ENCODE measurements at places on chromosomes 1 and 21.

GRCh38 chr21:38955495-38955894 lies 149.8 kb downstream of the ETS2 start:
- DNase-seq = no peak

DNA sequence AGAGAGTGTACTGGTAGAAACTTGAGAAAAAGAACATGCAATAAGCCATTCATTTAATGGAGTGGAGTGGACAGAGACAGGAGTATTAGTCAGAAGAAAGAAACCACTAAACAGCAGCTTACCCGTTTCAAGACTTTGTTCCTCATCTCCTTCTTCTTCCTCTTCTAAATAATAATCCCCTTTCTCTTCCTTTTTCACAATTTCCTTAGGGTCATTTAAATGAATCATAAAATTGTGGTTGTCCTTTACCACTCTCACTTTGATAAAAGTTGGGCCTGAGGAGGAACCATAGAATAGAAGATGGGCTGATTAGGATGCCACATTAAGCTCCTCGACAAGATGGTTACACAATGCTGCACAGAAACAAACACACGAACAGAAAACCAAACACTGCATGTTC lies 109.6 kb downstream of the WDR3 start:
- DNase-seq = no peak

DNA sequence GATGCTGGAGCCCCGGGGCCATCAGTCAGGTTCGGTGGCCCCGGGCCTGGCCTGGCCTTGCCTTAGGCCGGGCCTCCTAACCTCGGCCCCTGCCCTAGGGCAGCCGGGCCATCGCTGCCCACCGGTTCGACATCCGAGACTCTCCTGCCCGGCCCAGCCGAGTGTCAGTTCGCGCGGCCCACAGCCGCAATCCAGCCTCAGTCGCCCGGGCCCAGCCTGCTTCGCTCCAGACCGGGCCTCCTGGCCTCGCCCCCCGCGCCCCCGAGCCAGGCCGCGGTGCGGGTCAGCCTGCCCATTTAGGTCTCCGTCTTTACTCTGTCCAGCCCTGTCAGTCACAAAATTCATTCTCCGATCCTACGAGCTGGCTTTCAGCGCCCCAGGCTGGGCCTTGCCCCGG lies 777 bp downstream of the LRRC41 start:
- DNase-seq = peak; percentile 52

DNA sequence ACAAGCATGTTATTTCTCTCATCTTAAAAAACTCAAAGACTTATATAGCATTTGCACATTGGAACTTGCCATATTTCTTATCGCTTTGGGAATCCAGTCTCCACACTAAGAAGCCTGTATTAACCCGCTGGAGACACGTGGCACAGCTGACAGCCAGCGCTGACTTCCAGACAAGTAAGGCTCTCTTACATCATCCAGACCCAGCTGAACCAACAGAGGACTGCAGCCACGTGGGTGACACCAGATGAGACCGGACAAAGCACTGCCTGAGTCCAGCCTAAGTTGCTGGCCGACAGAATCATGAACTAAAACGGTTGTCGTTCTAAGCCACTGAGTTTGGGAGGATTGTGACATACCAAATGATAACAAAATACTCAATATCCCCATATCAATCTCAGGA lies 6.3 kb upstream of the CD247 start:
- no peak for DNase-seq

GRCh38 chr1:29875557-29876028 lies 639.3 kb downstream of the PTPRU start:
- no peak for DNase-seq

DNA sequence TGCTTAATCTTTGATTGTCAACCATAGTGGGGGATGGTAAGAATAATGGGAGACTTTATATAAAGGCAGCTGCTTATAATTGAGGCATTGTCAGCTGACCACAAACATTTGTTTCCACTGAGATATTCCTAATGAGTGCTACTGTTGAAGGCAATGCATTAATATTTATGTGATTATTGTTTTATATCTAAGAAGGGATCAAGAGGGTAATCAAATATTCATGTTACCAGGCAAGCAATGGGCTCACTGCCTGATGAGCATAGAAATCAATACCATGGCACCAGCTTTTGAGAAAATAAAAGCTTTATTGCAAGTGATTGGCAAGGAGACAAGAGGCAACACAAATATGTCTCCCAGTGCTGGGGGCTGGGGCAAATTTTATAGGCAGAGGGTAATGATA lies 706.7 kb upstream of the ADAMTS5 start:
- no peak for DNase-seq

GRCh38 chr1:164787834-164788231 lies 228.8 kb downstream of the PBX1 start:
- no peak for DNase-seq

DNA sequence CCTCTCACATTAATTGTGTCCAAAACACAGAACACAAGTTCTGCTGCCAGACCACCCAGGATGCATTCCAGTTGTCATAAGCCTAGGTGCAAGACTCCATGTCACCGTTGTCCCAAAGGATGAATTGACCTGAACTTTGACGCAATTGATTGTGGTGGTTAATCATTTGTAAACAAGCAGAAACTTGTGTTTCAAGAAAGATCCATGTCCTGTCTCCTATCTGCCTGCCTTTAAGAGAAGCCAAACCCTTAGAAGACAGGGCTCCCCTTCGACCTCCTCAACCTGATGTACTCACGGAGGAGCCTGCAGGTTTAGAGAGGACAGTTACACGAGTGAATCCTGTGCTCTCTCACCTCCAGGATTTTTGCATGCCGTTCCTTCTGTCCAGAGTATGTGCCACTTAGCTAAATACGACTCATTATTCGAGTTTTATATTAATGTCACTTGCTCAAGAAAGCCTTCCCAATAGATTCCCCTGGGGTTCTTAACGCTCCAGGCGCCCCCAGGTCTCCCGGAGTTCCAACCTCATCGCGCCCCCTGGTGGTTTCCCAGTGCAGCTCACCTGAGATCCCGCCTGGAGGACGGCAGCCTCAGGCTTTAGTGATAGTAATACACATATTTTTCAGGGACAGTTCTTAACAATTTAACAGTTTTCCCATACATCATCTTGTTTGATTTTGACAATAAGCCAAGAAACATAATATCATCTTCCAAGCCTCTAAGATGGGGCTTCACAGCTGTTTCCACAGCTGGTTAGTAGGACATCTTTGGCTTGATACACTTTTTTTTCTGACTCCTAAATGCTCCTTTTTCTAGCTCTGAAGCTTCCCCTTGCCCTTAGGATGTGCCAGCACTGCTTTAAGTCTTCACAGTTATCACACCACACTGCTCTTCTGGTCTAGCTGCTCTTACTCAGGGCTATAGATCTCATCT lies 2.4 kb upstream of the C8B start:
- DNase-seq = no peak

DNA sequence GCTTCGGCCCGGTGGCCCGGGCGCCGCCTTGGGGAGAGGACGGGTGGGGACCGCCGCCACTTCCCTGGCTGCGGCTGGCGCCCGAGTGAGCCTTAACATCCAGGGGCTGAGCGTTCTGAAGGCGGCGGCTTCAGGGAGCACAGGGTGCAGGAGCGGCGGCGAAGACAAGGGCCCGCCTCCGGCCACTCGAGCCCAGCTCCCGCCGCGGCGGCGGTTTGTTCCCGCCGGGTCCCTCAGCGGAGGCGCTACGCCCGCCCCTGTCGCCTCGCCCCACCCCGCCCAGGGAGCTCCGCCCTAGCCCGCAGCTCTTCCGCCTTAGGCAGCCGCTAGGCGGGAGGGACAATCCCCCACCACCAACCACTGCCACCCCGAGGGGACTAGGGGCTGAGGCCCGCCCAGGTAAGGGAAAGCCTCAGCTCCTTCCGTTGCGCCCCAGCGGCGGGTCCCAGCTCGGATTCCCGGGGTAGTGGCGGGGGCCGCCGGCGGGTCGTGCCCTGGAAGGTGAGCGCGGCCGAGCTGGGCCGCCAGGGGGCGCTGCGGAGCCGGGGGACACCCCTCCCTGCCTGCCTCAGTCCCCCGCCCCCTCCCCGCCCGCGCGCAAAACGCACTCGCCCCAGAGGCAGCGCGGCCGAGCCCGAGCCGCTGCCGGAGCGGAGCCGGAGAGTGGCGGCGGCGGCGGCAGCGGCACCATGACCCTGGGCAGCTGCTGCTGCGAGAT lies at the start of gene FOXD2:
Gene FOXD2 (plus strand): TSS at position 598 of the 718 bp plus-strand sequence. CDS start 92 bp downstream, at position 690.
- DNase-seq = peak; percentile 94

Data from natural killer cell (primary cell).